ENCODE measurements at places on chromosomes 2 and 18. TPM values are rescaled to one million over a fixed set of nuclear protein-coding genes. Genes with fewer than 3 reads are reported as not detected.

Gene C2orf66
- not detected for total RNA-seq

Gene PLCL1
- 0.14 TPM for total RNA-seq

Gene SCN9A
- 37.4 TPM for total RNA-seq

- H3K4me3 ChIP-seq, result peak overlapping the region; percentile 33
- peaks cover 13% of the 10 kb centered on the region for H3K36me3 ChIP-seq
- no peaks in the 10 kb centered on the region for H3K27me3 ChIP-seq
- peak overlapping the region; percentile 99 for H3K27ac ChIP-seq
- peaks cover 62% of the 10 kb centered on the region for H3K4me1 ChIP-seq
Measured at GRCh38 chr2:112749755-112750559, 14.5 kb downstream of the CKAP2L start.

DNA sequence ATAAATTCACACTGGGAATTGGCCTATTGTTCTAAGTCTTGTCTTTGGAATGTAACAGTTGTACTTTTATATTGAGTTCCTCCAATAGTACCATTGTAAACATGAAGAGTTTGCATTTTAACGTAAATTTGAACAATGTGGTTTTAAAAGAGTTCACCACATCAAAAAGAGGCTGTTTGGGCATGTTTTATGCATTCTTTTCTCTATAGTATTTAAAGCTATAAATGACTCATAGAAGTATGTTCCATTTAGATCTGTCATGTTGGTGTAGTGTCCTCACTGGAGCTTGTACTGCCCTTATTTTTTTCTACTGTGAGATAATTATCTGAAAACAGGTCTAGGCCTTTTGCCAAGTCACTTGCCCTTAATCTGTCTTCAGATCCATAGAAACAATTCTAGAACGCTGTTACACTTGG, 141.9 kb downstream of the RHBDD1 start:
- H3K4me3 ChIP-seq, result no peak overlapping the region
- H3K4me1 ChIP-seq, result peaks cover 39% of the 10 kb centered on the region
- H3K27me3 ChIP-seq, result peaks cover 2% of the 10 kb centered on the region
- DNase-seq, result peak; percentile 95
- H3K36me3 ChIP-seq, result peaks cover 48% of the 10 kb centered on the region

GRCh38 chr2:72963423-72964145, 46.3 kb downstream of the EMX1 start:
- DNase-seq, result no peak
- no peaks in the 10 kb centered on the region for H3K36me3 ChIP-seq
- H3K4me3 ChIP-seq, result no peak overlapping the region
- H3K27ac ChIP-seq, result no peak overlapping the region
- H3K4me1 ChIP-seq, result no peaks in the 10 kb centered on the region
- H3K27me3 ChIP-seq, result peaks cover 5% of the 10 kb centered on the region

DNA sequence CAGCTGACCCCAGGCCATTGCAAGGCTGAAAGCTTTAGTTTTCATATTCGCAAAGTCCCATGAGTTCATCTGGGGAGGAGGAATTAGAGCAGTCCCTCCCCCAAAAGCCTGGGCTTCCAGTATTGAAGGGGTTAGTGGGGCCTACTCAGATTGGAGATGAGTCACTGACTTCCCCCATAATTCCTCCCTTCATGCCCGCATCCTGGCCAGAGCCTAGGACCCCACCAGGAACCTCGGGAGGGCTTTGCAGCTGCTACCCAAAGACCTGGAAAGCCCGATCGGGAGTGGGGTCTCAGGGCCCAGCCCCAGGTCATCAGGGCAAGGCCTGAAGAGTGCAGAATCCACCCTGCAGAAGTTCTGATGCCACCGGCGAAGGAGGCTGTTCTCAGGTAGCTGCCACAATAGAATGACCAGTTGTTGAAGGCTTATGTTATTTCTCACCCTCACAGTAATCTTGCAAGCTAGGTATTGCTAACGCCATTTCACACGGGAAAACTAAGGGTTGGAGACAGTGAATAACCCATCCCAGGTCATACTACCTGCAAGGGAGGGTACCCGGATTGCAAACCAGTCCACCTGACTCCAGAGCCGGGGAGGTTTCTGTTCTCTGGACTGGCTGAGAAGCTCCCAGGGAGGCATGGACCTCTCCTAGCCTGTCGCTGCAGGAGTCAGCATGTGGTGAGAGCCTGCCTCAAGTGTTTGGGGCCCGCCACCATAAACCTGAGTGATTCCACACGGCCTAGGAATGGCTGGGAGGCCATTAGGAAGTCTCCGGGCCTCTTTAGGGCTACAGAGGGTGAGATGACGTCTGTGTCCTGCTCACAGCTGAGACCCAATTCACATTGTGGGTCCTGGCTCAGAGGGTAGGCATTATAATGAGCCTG, 5.8 kb upstream of the ARID5A start:
- no peak for DNase-seq
- H3K36me3 ChIP-seq, result no peaks in the 10 kb centered on the region
- peaks cover 73% of the 10 kb centered on the region for H3K4me1 ChIP-seq
- no peak overlapping the region for H3K27ac ChIP-seq
- H3K27me3 ChIP-seq, result peaks cover 2% of the 10 kb centered on the region

- DNase-seq, result no peak
- peaks cover 8% of the 10 kb centered on the region for H3K27me3 ChIP-seq
- no peak overlapping the region for H3K27ac ChIP-seq
- H3K4me1 ChIP-seq, result no peaks in the 10 kb centered on the region
Measured at GRCh38 chr18:75783566-75784281, 356.2 kb upstream of the SMIM21 start.

DNA sequence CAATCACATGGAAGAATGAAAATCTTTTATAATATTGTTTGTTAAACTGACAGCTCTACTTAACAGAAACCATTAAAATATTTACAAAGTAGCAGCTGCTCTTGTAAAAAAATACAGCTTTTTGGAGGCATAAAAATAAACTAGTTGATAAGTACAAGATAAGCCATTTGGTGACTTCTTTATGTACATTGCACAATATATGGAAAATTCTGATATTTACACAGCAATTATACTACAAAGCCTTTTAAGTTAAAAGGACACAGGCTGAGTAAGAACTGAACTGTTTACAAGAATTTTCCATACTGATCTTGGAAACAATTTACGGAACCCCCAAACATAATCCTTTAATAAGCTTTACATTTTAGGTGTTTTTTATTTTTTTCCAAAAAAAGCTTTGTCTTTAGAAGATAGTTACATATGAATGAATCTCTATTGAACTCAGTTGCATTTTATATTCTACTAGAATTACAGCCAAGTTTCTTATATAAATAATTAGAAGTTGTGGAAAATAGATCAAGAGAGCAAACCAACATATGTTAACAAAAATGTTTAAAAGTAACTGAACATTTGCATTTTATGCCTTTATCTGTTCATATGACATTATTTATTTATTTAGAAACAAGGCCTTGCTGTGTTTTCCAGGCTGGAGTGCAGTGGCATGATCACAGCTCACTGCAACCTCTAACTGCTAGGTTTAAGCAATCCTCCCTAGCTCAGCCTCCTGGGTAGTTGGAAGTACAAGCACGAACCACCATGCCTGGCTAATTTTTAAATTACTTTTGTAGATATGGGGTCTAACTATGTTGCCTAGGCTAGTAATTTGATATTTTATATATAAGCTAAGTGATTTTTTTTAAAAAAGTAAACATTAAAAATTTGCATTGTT, 142.5 kb downstream of the OTX1 start:
- DNase-seq, result no peak
- no peak overlapping the region for H3K4me3 ChIP-seq
- H3K4me1 ChIP-seq, result peaks cover 7% of the 10 kb centered on the region
- no peaks in the 10 kb centered on the region for H3K27me3 ChIP-seq
- H3K27ac ChIP-seq, result no peak overlapping the region

DNA sequence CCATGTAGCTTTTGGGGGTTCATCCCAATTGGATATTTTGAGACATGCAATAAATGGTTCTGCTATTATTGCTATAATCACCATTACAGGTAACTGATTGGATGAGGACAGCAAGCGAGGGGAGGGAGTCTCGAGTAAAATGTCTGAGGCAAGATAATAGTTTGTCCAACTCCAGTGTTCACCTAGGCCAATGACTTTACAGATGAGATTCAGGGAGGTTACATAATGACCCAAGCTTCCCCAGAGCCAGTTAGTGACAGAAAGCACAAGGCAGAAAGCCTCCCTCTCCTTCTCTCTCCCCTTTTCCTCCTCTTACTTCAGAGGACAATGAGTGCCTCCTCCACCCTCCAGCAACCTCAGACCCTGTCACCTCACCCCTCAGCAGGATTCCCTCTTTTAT, 98.4 kb upstream of the GLS start:
- H3K27me3 ChIP-seq, result peaks cover 3% of the 10 kb centered on the region
- H3K4me1 ChIP-seq, result peaks cover 21% of the 10 kb centered on the region
- no peak overlapping the region for H3K4me3 ChIP-seq
- H3K36me3 ChIP-seq, result peaks cover 9% of the 10 kb centered on the region
- no peak for DNase-seq
- no peak overlapping the region for H3K27ac ChIP-seq

GRCh38 chr2:65265671-65266045, 38.0 kb downstream of the ACTR2 start:
- H3K4me1 ChIP-seq, result peaks cover 62% of the 10 kb centered on the region
- no peak overlapping the region for H3K27ac ChIP-seq
- no peak overlapping the region for H3K4me3 ChIP-seq
- H3K27me3 ChIP-seq, result peaks cover 2% of the 10 kb centered on the region
- DNase-seq, result no peak

- H3K27ac ChIP-seq, result no peak overlapping the region
- no peak for DNase-seq
- H3K4me3 ChIP-seq, result no peak overlapping the region
- no peaks in the 10 kb centered on the region for H3K27me3 ChIP-seq
- no peaks in the 10 kb centered on the region for H3K4me1 ChIP-seq
Measured at GRCh38 chr2:2253172-2254016, 77.7 kb downstream of the MYT1L start.

DNA sequence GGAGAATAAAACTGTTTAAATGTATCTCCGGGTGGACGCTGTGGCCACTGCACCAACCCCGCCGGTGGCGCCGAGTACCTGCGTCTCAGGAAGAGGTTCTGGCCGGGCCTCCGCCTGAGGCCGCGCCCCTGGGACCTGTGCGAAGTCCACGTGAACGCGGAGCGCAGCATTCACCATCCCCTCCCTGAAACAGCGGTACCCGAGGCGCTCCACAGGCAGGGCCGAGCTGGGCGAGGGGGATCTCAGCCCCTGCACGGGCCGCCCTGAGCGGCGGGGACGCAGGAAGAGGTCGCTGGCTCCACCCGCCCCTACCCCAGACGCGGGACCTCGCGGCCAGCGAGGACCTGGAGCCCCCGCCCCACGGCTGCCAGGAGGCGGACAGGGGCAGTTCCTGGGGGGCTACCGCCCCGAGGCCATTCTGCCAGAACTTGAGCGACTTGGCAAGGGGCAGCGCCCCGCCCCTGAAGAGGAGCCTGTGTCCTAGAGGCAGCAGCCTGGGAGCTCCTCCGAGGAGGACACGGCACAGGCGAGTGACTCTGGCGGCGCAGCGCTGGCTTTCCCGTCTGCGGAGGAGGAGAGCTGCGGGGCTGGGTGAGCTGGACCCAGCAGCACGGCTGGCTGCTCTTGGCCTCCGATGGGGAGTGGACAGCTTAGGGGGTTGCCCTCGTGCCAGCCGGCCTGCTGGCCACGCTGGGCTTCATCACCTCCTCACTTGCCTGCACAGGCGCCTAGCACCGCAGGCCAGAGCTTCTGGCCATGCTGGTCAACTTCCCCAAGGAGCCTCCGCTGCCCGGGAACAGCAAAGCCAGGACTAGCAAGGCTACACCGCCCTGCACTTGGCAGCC, 9.7 kb upstream of the TEKT4 start:
- no peak overlapping the region for H3K27ac ChIP-seq
- H3K4me1 ChIP-seq, result no peaks in the 10 kb centered on the region
- no peak for DNase-seq
- no peaks in the 10 kb centered on the region for H3K36me3 ChIP-seq

- H3K4me3 ChIP-seq, result no peak overlapping the region
Measured at GRCh38 chr2:221124532-221125240, 447.4 kb downstream of the EPHA4 start.

DNA sequence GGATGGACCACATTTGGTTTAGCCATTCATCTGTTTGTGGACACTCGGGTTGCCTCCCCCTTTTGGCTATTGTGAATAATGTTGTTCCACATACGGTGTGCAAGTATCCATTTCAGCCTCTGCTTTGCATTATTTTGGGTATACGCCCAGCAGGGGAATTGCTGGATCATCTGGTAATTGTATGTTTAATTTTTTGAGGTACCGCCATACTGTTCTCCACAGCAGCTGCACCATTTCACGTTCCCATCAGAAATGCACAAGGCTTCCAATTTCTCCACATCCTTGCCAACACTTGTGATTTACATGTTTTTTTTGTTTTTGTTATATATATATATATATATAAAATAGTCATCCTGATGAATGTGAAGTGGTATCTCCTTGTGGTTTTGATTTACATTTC, 54.6 kb upstream of the TWIST2 start:
- peaks cover 19% of the 10 kb centered on the region for H3K27me3 ChIP-seq
- H3K27ac ChIP-seq, result no peak overlapping the region
- H3K4me1 ChIP-seq, result peaks cover 33% of the 10 kb centered on the region
- no peak for DNase-seq
- H3K4me3 ChIP-seq, result no peak overlapping the region
- no peaks in the 10 kb centered on the region for H3K36me3 ChIP-seq

- no peak for DNase-seq
- H3K27ac ChIP-seq, result no peak overlapping the region
- H3K27me3 ChIP-seq, result peaks cover 7% of the 10 kb centered on the region
- H3K36me3 ChIP-seq, result no peaks in the 10 kb centered on the region
- H3K4me1 ChIP-seq, result peaks cover 20% of the 10 kb centered on the region
Measured at GRCh38 chr18:45833846-45834245, 8.4 kb downstream of the SIGLEC15 start.

DNA sequence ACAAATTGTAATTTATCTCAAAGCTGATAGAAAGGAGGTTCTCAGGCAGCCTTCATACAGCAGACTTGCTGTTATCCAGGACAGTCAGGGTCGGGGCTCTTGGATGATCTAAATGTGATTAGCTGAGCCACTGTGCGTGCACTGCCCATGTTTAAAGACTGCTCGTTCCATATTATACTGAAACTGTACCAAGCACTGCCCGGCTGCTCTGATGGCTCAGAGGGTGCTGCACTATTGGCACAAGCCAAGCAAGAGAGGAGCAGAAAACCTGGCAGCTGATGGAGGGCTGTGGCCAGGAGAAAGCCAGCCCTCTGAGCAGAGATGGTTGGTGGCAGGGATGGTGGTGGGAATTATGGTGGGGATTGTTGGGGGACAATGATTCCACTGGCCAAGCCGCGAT, 63.4 kb downstream of the COL6A3 start:
- peak overlapping the region; percentile 19 for H3K4me3 ChIP-seq
- H3K27me3 ChIP-seq, result peaks cover 32% of the 10 kb centered on the region
- peaks cover 80% of the 10 kb centered on the region for H3K36me3 ChIP-seq
- DNase-seq, result no peak

GRCh38 chr2:131641414-131642206, 113.9 kb downstream of the CCDC74A start:
- H3K27me3 ChIP-seq, result peaks cover 6% of the 10 kb centered on the region
- H3K4me3 ChIP-seq, result peak overlapping the region; percentile 13
- peak; percentile 50 for DNase-seq

GRCh38 chr2:109164739-109165221, 35.8 kb downstream of the SH3RF3 start:
- H3K27me3 ChIP-seq, result peaks cover 18% of the 10 kb centered on the region
- H3K36me3 ChIP-seq, result peaks cover 11% of the 10 kb centered on the region
- DNase-seq, result peak; percentile 25
- H3K4me3 ChIP-seq, result peak overlapping the region; percentile 53
- peaks cover 50% of the 10 kb centered on the region for H3K4me1 ChIP-seq
- H3K27ac ChIP-seq, result peak overlapping the region; percentile 77

GRCh38 chr2:189249171-189249570, 69.6 kb upstream of the COL5A2 start:
- H3K27ac ChIP-seq, result no peak overlapping the region
- peaks cover 36% of the 10 kb centered on the region for H3K4me1 ChIP-seq
- no peak overlapping the region for H3K4me3 ChIP-seq
- peaks cover 4% of the 10 kb centered on the region for H3K27me3 ChIP-seq
- H3K36me3 ChIP-seq, result peaks cover 9% of the 10 kb centered on the region
- peak; percentile 62 for DNase-seq

GRCh38 chr2:28338046-28338817, 54.4 kb upstream of the FOSL2 start:
- no peaks in the 10 kb centered on the region for H3K36me3 ChIP-seq
- H3K4me1 ChIP-seq, result peaks cover 55% of the 10 kb centered on the region
- peak overlapping the region; percentile 55 for H3K4me3 ChIP-seq
- peak; percentile 81 for DNase-seq
